Epithelial cell of proximal tubule (primary cell): ENCODE measurements at places on chromosomes 3 and 15.

DNA sequence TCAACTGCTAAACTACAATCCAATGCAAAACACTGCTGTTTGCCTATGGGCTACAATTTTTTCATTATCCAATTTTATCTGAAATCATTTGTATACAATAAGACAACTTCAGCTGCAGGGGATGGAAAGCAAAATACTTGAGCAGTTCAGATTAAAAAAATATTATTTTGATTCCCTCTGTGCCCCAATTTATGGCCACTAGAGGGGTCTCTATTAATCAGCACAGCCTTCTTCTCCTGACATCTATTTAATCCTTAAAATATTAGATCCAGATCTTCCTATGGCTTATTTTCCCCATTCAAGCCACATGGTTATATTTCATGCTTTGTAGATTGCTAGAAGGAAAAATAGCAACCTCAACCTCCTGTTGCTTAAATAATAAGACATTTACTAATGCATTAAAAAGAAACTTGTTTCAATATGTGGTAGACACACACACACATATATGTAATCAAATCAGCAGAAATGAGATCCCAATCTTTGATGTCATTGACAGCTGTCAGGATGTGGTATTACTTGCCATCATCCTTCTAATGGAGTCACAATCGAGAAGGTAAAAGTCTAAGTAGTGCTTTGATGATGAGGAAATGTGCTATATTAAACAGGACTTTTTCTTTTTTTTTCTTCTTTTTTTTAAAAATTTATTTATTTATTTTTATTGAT lies 104.2 kb downstream of the P2RY1 start:
- DNase-seq, result no peak

DNA sequence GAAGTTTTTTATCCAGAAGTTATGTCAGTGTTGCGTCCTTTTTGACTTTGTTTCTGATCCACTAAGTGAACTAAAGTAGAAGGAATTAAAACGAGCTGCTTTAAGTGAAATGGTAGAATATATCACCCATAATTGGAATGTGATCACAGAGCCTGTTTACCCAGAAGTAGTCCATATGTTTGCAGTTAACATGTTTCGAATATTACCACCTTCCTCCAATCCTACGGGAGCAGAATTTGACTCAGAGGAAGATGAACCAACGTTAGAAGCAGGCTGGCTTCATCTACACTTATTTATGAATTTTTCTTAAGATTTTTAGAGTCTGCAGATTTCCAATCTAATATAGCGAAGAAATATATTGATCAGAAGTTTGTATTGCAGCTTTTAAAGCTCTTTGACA lies 57.6 kb downstream of the DNAH1 start:
- no peak for DNase-seq

GRCh38 chr3:183984127-183984740 lies 33.5 kb downstream of the ABCC5 start:
- DNase-seq, result no peak

- no peak for DNase-seq
These were observed 10.9 kb downstream of the BAHD1 start for GRCh38 chr15:40451527-40452158.

GRCh38 chr15:57320631-57321220 lies 55.6 kb upstream of the CGNL1 start:
- no peak for DNase-seq

- no peak for DNase-seq
These were observed 90.1 kb upstream of the RGMA start for GRCh38 chr15:93179072-93179471.

GRCh38 chr3:10550705-10551104 lies 45.3 kb upstream of the ATP2B2 start:
- no peak for DNase-seq

- DNase-seq, result no peak
These were observed 42.2 kb downstream of the CHDH start for GRCh38 chr3:53803816-53804695.

DNA sequence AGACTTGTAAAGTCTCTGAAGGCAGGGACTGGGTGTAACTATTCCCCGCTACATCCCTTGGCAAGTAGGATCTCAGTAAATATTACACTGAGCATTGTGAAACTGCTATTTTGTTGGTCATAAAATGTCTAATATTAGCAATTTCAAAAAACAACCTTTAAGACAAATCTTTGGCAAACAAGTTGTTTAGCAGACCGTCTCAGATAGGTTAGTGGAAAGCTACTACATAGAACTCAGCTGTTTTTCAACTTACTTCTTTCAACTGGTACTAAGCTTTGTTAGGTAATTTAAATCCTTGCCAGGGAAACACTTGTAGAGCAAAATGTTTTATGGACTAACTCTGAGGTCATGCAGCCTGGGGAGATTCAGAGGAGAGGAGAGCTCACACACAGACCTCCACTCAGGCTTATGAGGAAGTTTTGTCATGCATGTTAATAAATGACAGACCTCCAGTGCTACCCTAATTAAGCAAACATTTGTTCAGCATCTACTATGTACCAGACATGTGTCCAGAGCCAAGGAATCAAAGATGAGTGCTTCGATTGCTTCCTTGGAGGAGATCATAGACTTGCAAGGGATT lies 61.6 kb upstream of the STAC start:
- DNase-seq, result peak; percentile 29

DNA sequence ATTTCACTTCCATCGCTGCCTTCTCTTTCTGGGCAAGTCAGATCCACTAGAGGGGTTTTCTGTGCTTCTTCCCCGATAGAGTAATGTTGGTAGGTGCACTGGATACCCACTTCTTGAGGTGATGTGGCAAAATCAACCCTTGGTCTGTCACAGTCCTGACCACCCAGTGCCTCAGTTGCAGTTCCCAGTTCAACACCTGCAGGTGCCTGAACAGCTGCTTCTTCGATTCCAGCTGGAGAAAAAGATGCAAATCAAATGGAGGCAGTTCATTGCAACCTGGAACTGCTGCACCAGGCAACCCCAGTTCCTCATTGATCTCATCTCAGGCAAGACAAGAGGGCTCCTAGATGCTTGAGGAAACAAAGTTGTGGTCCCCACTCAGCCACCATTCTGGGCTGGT lies 186.6 kb downstream of the UBE2E2 start:
- no peak for DNase-seq

- no peak for DNase-seq
These were observed 31.9 kb downstream of the CMTM7 start for GRCh38 chr3:32423534-32423933.

DNA sequence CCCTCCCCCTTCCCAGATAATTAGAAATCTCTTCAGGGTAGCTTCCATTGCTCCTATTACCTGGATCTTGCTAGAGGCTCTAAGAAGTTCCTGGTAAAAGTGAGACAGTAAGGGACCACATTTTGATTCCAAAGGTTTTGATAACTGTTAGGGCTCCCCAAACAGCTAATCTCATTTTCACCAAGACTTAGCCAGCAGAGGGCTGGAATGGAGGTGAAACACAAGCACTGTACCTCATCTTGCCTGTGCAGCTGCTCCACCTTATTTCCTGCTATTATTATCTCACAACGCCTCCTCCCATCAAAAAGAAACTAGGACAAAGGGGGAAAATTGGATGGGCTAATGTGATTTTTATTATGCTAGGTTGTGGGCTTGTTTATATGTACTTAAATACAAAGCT lies 7.3 kb downstream of the SETD5 start:
- no peak for DNase-seq

DNA sequence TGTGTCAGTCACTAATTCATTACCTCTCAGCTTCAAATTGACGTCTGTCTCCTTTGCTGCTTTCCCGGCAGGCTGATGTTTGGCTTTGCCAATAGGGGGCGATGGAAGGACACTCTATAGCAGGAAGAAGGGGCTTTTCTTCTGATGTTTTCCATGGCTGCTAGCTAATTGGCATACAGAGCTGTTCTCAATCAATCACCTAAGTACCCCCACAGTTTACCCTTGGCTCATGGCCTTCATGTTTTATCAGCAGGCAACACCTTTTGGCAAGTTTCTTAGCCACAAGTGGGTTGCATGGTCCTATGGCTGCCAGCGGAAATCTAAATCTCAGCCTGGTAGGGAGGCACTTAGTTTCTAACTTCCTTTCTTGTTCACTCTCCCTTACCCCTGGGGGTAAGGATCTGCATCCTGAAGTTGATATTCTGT lies 45.0 kb downstream of the ESYT3 start:
- DNase-seq, result no peak

DNA sequence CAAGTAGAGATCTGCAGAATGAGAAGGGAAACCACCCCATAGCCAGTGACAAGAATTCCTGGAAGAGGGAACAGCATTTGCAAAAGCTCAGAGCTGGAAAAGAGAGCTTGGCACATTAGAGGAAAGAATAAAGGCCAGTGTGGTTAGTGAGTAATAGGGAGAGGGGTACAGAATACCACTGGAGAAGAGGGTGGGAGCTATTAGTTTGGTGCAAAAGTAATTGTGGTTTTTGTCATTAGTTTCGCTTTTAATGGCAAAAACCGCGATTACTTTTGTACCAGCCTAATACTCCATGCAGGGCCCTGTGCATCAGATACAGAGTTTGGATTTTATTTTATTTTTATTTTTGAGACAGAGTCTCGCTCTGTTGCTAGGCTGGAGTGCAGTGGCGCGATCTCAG lies 9.8 kb downstream of the SLC24A1 start:
- DNase-seq, result no peak

GRCh38 chr15:89500397-89501270 lies 4.3 kb upstream of the RHCG start:
- DNase-seq, result no peak

- no peak for DNase-seq
These were observed 374.9 kb downstream of the PLCL2 start for GRCh38 chr3:17259685-17260084.

- DNase-seq, result no peak
These were observed 7.4 kb downstream of the NDUFAF1 start for GRCh38 chr15:41394924-41395323.

DNA sequence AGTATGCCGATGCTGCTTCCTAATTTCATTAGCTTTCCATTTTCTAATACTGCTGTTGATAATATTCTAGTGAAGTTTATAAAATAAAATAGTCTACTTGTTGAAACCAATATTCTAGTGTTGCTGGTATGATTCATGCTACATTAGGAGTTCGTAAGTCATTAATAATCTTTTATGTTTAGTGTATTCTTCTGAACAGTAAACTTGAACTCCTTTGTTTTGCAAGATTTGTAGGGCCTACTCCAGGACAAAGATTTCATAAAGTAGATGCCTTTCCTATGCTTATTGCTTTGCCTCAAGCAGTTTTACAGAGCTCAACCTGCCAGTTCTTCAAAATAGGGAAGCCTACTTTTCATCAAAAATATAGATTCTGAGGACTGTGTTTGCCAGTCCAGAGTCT lies 111.5 kb downstream of the RSRC1 start:
- no peak for DNase-seq

DNA sequence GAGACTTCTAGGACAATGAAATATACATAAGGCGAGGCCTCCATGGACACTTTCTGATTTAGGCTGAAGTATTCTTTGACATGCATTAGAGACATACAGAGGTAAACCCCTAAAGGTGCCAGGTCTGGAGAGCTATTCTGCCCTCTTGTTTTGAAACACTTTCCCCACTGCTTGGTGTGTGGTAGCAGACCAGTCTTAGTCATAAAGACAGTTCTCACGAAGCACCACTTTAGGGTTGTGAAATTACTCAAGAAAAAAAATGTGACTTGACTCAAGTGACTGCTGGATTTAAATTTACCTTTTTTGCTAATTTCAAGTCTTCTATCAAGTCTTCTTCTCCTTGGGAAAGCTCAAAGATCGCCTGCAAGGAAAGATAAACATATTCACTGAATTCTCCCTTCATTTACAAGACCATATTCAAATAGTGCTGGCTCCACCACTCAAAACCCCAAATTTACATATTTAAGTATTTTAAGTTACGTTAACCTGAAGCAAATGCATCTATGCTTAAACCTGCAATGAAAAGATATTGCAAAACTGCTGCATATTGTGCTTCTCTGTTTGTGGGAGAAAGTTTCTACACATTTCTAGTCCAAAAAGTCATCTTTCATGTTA lies 48.4 kb downstream of the ARHGEF3 start:
- no peak for DNase-seq

DNA sequence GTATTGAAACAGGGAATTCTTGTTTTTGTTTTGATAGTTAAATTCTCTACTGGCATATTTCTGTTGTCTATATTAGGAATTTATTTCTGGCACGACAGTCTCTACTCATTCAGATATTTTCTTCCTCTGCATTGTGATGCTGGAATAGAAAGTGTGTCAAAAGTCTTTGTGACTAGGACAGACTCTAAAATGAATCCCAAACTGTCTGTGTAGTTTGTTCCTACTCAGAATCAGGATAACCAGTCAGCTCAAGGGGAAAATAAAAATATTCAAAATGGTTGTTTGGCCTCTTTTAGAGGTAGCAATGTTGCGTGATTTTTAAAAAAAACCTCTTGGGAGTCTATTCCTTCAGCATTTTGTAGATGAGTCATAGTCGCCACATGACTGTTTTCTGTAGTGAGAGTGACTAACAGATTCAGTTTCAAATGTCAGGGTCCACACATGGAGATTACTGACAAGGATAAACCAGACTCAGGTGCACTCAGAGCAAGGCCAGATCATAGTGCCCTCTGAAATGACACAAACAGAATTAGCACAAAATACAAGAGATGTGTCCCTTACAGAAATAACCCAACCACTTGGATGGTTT lies 13.1 kb downstream of the SLC7A14 start:
- DNase-seq, result peak; percentile 45

DNA sequence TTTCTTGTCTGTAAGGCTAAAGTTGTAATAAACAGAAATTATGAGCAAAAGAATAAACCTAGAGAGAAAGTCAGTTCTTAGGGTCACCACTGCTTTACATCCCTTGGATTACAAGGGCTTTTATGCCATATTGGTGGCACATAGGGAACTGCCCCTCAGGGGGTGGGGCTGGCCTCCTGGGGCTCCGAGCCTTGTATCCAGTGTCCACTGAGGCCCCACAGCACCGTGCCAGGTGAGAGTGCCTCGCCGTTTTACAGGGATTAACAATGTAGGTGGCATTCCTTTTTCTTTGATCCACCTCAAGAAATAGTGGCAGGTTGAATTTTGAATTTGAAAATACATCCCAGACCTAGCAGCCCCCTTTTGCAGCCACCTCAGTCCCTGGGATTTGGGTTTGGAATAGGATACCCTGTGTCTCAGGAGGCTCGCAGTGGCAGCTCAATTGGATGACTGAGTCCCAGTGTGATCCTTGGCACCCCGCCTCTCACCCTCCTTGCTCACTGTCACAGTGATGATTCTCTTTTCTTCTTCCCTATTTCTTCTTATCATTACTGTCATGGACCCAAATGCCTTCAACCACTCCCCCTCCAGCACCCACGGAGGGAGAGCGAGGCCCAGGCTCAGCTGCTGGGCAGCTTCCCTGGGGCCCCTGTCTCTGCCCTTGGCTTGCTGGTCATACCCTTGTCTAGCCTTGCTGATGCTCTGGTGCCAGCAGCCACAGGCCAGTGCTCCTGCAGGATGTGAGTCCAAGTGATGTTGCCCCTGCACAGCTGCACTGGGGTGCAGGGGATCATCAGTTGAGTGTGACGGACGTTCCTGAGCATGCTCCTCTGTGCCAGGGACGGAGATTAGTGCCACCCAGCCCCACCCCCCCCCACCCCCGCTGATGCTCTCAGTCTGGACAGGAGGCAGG lies 137.9 kb downstream of the DNAJB8 start:
- no peak for DNase-seq

- no peak for DNase-seq
These were observed 3.3 kb downstream of the STAB1 start for GRCh38 chr3:52498137-52499054.

- no peak for DNase-seq
These were observed 38.1 kb downstream of the CHAC1 start for GRCh38 chr15:40991355-40991754.

- DNase-seq, result no peak
These were observed 25.3 kb upstream of the CORO2B start for GRCh38 chr15:68553314-68553993.
